Anterior cingulate cortex (tissue), 58 donors: ENCODE measurements at places on chromosomes 2 and 18.

DNA sequence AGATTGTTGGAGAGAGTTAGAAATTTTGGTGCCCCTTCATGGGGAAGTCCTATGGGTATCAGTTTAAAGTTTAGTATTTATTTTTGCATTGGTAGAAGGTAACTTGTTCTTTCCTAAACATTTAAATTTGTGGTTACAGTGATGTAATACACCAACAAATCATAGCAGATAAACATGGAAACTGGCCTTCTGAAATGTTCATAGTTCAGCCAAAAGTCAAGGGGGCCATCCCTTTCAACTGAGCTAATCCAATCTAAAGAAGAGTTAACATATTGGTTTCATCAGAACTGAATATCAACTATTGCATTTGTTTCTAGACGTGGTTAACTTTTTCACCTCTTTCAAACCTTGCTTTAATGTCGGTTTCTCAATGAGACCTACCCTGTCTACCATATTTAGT, 46.3 kb downstream of the PPP1R1C start:
- no peak for DNase-seq

DNA sequence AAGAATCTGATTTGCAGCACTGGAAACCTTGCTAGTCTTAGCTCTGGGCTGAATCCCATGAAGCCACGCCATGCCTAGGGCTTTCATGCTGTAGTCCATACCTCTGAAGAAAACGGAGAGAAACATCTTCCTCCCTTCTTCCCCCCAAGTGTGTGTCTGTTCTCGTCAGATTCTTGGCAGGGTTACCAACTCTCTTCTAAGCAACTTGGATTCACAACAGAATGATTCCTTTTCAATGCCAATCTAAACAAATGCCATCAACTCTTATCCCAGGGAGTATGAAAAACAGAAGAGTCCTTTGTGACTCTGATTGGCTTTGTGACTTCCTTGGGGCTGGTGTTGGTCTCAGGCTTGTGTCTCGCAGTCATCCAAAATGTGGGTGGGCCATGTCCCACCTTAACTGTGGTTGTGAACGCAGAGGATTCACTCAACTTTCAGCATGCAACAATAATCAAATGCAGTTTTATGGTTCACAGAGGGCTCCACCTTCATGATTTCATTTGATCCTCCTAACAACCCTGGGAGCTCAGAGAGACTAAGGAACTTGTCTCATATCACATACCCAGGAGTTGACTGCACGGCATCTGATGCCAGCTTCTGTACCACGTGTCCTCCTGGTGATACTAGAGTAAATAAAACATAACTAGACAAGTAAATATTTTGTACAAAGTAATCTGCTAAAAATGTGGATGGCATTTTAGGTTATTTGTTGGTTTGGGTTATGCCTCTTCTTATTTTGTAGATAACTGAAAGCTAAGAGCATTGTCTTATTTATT, 186.0 kb upstream of the TNP1 start:
- no peak for DNase-seq

DNA sequence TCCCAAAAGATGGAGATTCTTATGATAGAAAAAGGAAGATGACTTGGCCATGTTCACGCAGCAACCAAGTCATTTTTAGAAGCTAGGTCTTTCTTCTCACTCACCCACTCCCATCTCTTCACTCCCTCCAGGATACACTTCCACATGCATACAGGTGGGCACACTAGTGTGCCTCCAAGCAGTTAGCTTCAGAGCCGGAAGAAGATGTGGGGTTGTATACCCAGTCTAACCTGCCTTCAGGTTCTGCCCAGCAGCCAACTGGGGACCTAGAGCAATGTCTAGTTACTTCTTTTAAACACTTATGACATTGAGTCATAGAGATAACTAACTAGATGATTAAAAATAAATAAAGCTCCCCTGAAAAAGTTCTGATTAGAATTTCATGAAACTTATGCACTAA, 21.8 kb upstream of the TANK start:
- DNase-seq: no peak

GRCh38 chr2:129396980-129397599, 582.4 kb upstream of the RAB6C start:
- DNase-seq: peak; percentile 7

DNA sequence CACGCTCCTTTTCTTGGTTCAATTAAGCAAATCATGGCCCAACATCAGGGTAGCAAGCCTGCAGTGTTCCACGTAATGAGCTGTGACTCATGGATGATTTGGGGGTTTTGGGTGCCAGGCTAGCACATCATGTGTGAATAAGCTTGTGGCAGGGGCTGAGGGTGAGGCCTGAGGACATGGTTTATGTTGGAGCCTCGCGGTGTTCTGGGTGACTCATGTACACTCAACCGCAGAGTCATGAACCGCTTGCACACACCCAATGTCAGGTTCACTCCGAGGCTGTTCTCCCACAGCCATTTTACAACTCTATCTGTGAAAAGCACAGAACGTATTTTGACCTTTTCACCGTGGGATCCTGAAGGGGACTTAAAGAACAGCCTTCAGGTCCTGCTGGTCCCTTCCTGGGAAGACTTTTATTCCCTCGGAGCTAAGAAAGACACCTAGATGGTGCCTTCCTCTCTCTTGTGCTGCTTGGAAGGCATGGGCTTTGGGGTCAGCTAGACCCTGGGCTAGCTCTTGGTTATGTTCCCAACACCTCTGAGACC, 139.9 kb upstream of the ZEB2 start:
- no peak for DNase-seq

GRCh38 chr2:42648796-42649195, 80.4 kb downstream of the MTA3 start:
- DNase-seq: no peak

- DNase-seq: no peak
Measured at GRCh38 chr2:44964752-44965236, 23.3 kb downstream of the SIX3 start.

GRCh38 chr2:45191976-45192375, 182.7 kb upstream of the SIX2 start:
- no peak for DNase-seq

- no peak for DNase-seq
Measured at GRCh38 chr2:95380280-95380679, 22.2 kb upstream of the FAHD2A start.

- no peak for DNase-seq
Measured at GRCh38 chr2:63571291-63571690, 17.0 kb downstream of the WDPCP start.

GRCh38 chr2:223591596-223591995, 10.6 kb downstream of the SCG2 start:
- no peak for DNase-seq

- no peak for DNase-seq
Measured at GRCh38 chr2:9440058-9440727, 16.7 kb downstream of the CPSF3 start.

GRCh38 chr2:217998926-217999594, 3.7 kb downstream of the TNS1 start:
- no peak for DNase-seq

DNA sequence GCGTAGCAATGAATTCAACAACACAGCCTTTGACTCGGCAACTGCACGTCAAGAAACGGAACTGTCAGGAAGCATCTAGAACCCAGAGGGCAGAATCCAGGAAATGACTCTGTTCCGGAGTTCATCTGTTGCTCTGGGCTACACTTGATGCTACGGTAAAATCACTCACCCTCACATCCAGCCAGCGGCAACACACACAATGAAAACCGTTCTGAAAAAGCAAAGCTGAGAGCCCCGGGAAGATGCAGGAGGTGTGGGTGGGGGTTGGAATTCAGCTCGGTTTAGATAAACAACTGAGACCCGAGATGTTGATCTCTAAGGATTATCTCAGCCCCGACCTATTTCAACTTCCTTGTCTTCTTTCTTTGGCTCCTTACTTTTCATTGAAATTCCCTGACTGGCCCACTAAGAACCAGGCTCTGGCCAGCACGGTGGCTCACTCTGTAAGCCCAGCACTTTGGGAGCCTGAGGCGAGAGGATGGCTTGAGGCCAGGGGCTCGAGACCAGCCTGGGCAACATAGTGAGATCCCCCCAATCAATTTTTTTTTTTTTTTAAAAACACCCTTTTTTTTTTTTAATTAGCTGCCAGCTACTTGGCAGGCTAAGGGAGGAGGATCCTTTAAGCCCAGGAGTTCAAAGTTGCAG, 13.3 kb upstream of the RAB17 start:
- DNase-seq: no peak

GRCh38 chr18:62325806-62326645, 916 bp downstream of the TNFRSF11A start:
- DNase-seq: no peak

- DNase-seq: peak; percentile 8
Measured at GRCh38 chr18:58015065-58015780, 28.8 kb upstream of the NEDD4L start.

DNA sequence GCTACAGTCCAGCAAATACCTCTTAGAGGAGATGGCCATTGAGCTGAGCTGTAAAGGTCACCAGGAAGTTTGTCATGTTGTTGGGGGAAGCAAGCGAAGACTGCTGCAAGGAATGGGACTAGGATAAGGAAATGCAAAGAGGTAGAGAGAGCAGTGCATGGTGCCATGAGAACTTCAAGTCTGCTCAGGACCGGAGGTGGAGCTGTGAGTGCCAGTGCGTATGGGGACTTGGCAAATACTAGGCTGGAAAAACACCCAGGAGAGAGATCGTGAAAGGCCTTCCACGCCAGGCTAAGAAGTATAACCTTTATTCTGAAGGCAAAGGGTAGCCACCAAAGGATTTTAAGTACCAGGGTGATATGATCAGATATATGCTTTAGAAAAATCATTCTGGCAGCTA, 71.3 kb downstream of the MEIS1 start:
- no peak for DNase-seq
